Hematopoietic multipotent progenitor cell treated with erythropoietin and hydrocortisone succinate and interleukin-3 and kit ligand, for 8 days (in vitro differentiated cells): ENCODE measurements at places on chromosomes 5 and 9.
A peak's percentile ranks its signal among the peaks of the same experiment; 100 is the strongest.

GRCh38 chr5:72673180-72673579 is 143.3 kb upstream of the TNPO1 start:
- DNase-seq = no peak

DNA sequence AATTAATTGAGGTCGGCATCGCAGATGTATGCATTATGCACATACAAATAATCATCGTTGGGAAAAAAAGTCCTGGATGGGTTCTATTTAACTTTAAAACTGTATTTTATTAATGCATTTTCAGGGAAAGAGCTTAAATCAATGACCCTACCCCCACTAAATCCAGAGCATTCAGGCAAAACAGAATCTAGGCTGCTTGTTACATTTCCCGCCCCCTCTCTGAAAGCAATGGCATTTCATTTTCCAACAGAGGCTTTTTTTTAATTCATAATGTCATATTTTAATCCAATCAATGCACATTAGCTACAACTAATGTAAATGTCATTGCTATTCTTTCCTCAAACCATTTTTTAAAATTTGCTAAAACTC is 117.4 kb upstream of the GRIA1 start:
- DNase-seq = no peak

DNA sequence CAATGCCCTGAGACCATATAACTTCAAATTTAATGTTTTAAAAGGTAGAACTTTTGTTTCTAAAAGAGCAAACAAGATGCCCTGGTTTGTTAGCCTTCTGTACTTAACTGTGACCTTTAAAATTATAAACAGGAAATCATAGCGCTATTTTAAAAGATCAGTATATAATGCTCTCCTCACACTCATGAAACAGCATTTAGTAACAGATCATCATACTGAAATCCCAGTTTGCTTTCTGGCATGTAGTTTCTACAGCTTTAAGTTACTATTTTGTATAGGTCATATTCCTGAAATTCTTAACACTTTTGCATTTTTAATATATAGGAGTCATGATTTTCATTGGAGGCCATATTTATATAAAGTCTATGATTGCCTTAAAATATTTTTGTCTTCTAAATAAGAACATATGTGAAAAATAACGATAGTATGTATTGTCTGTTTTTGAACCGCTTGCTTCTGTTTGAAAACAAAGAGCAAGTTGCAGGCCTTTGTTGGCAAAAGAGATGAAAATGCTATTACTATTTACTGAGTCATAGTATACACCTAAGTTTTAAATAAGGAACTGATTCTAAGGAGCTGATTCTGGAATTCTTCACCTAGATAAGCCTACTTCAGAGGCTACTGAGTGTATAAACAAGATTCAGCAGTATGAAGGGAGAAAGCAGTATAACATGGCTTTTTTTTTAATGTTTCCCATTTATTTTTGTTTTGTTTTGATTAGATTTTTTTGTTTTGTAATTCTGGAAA is 20.5 kb downstream of the SRFBP1 start:
- no peak for DNase-seq

- DNase-seq = peak; percentile 10
Observed at GRCh38 chr5:81853030-81853357, 102.1 kb upstream of the SSBP2 start.

DNA sequence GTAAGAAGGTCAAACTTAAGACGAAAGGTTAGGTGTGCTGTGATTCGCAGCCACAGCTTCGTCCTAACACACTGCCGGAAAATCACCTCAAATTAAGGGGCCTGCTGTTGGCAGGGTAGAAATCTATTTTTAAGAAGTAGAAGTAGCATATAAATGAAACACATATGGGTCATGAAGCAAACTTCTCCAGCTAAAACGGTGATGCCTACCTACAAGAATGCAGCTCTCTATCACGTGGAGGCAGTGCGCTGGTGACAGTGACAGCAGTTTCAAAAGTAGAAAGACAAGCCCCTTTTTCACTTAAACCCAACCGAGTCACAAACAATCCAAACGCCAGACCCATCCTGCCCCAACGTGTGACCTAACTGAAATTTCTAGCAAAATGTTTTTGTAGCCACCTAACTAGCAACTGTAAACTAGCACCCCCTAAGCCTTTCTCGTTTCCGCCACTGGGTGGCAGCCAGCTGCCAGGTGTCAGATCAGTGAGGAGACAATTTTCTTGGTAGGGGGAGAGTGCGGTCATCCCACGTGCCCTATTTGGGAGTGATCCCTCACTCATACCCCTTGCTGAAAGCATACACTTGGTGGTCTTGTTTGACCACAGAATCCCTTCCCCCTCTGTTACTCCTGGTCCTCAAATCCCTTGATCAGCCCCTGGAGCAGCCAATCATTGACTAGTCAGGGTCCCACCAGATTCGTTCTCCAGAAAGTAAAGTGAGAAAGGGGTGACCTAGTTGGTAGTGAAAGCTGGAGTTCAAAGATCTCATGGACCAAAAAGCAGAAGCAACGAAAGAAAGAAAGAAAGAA is 71.8 kb upstream of the MAMDC2 start:
- peak; percentile 59 for DNase-seq

DNA sequence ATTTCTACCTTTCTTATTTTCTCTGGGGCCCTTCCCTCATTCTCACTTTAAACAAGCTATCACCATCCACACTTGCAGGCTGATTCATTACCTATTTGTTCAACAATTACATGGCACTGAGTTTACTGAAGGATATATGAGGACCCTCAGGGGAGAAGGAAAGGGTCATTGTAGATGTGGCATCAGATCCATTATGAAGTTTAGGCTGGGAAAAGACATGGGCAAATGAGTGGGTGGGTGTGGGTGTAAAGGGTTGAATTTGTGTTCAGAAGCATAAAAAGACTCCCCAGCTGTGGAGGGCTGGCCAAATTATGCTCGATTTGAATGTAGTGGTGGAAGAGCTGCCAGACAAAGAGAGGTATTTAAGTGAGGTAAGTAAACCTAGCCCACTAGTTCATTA is 55.9 kb upstream of the MTAP start:
- no peak for DNase-seq

GRCh38 chr9:108166519-108166918 is 677.0 kb upstream of the KLF4 start:
- DNase-seq = no peak

DNA sequence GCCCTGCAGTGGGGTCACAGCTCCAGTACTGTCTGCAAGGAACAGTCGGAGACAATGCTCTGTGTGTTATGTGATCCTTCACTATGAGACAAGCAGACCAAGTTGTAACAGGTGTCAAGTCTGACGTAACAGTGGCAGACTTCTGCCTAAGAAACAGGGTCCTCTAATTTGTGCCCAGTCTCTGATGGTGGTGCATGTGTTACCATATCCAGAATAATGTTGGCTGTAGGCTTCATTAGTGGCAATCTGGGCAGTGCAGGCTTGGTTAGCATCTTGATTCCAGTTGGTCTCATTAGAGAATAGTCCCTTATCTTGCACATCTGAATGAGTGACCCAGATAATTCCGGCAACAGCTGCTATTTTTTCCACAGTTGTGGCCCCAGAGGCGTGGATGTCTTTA is 33.8 kb downstream of the ZNF131 start:
- DNase-seq = peak; percentile 54

- DNase-seq = peak; percentile 15
Observed at GRCh38 chr5:138241688-138242571, 28.8 kb upstream of the CDC23 start.

DNA sequence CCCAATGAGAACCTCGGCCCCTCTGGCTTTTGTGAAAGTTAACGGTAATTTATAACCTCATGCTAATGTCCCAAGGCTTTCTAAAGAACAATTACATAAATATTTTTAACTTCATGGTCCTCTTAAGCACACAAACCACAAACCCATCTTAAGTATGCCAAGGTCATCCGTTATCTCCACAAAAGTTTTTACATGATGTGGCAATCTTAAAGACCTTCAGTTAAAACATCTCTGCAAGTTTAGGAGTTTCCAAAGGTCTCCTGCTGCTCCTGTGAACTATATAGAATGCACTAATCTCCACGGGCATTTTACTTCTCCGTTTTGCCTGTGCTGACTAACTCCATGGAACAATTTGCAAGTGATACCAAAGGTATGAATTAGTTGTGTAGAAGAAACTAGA is 228.2 kb downstream of the TLE1 start:
- no peak for DNase-seq

- no peak for DNase-seq
Observed at GRCh38 chr9:69178583-69179011, 4.5 kb downstream of the TJP2 start.

- DNase-seq = no peak
Observed at GRCh38 chr5:178339272-178339671, 106.7 kb upstream of the PHYKPL start.

GRCh38 chr9:121280715-121281613 is 13.0 kb downstream of the GSN start:
- DNase-seq = no peak

DNA sequence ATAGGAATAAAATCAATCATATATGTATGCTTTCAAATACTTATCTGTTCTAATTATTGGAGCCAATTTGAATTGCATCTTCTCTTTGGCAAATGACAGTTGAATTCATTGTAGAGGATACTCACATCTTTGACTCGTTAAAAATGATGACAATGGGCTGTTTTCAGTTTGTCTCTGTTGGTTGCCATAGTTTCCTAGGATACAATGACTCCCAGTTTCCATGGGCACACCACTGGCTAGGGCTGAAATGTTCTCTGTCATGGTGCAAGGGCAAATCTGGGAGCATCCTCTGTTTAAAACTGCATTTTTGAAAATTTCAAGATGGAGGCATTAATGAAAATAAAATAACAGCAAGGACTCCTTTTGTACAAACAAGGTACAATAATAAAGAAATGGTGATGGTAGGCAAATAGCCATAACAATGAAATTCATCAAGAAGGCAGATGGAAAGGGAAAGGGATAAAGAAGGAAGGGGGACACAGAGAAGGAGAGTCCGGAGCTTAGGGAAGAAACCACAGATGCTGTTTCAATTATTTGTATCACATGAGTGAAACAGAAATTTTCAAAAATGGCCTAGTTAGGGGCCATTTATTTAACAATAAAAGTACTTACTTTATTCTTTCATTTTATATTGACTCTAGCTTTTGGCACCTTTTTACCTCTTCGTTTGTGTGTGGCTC is 378.8 kb upstream of the SEMA6A start:
- DNase-seq = no peak

DNA sequence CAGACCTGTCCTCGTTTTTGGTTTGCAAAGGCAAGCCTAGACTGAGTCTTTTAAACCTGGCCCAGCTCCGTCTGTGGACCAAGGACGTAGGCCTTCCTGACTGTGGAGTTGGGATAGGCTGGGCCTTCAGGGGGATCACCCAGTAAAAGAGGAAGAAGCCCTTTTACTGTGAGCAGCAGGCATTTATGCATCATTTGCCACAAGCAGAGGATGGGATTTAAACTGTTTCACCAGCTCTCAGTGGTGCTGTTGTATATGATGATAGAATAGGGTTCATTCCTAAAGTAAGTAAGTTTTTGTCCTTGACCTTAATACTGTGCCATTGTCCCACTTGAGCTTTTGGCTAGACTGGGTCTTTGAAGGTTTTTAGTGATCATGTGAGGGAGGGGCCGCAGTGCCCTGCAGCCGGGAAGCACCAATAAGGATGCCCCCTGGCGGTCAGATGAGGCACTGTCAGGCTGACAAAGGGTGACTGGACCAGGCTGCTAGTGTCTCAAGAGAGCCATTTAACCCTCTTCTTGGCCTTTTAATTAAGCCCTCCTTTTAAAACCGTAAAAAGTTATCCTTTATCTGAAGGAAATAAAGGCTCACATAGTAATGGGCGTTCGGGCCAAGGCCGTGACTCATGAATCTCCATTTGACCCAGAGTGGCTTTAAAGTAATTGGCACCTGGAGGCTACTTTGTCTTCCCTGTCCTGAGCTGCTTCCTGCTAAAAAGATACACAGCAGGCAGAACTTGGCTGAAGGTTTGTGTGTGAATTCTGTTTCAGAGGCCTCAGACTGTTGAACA is 74.0 kb downstream of the UBAP1 start:
- peak; percentile 66 for DNase-seq

DNA sequence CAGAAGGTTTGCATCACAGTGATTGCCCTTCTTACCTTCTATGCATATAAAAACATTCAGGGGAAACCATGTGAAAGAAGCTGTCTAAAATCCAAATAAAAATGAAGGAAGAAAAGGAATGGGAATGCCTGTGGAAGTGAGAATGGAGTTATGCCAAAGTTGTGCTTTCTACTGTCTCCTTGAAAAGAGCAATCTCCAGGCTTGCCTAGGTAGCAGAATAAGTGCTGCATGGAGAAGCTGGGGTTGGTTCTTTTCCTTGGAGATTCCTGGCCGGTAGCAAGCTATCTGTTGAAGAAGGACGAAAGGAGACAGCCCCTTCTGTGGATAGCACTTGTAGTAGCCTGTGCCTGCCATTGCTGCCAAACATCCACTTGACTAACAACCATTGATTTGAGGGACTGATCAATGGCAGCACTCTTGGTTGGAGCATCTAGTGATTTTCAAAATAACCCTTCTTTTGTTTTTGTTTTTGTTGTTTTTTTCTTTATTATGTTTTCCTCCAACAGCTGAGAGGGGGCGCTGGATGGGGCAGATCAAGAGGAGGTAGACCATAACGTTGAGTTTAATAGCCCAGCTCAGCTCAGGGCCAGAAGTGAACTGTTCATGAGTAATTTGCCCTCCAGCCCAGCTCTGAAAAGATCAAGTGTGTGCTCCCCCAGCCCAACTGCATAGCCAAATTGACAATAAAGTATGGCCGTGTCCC is 1.6 kb downstream of the PLCXD3 start:
- DNase-seq = no peak
